T-helper 2 cell treated with Interferon-gamma antibody and Interleukin-4, amounts not matched to agents 100 ng/mL and 5 ng/mL, for 36 hours (primary cell): ENCODE measurements at places on chromosomes 5 and 9. TPM values are rescaled to one million over a fixed set of nuclear protein-coding genes. Genes with fewer than 3 reads are reported as not detected.

The CSNK1G3 gene
- 24.1 and 25.3 TPM in 2 replicates for total RNA-seq

The PKN3 gene
- 12.9 and 13.8 TPM in 2 replicates for total RNA-seq

The LTC4S gene
- total RNA-seq = 2.3 and 3.1 TPM in 2 replicates

The SPOCK1 gene
- total RNA-seq = 0.16 and 0.91 TPM in 2 replicates

The TARS1 gene
- total RNA-seq = 140 and 141 TPM in 2 replicates

The SEMA5A gene
- 1.1 and 1.3 TPM in 2 replicates for total RNA-seq

The SPATA31E1 gene
- total RNA-seq = not detected in 2 replicates

The MYMK gene
- not detected in 2 replicates for total RNA-seq

The ARSI gene
- not detected in 2 replicates for total RNA-seq

The ENTPD2 gene
- total RNA-seq = not detected in 2 replicates

The ANKDD1B gene
- 0.23 and 0.59 TPM in 2 replicates for total RNA-seq
